Skin of body (tissue), 3 donors: ENCODE measurements at places on chromosomes 2 and 18. TPM values are rescaled to one million over a fixed set of nuclear protein-coding genes. Genes with fewer than 3 reads are reported as not detected.
A peak's percentile ranks its signal among the peaks of the same experiment; 100 is the strongest.

Gene COL4A3
- total RNA-seq, result 0.20 TPM

Gene SLC4A5
- 2.1 TPM for total RNA-seq

Gene COL3A1
- 14,030 TPM for total RNA-seq

GRCh38 chr2:143171817-143172216 is 42.6 kb downstream of the ARHGAP15 start:
- no peak for DNase-seq

GRCh38 chr2:235325151-235325550 is 168.7 kb upstream of the AGAP1 start:
- no peak for DNase-seq

DNA sequence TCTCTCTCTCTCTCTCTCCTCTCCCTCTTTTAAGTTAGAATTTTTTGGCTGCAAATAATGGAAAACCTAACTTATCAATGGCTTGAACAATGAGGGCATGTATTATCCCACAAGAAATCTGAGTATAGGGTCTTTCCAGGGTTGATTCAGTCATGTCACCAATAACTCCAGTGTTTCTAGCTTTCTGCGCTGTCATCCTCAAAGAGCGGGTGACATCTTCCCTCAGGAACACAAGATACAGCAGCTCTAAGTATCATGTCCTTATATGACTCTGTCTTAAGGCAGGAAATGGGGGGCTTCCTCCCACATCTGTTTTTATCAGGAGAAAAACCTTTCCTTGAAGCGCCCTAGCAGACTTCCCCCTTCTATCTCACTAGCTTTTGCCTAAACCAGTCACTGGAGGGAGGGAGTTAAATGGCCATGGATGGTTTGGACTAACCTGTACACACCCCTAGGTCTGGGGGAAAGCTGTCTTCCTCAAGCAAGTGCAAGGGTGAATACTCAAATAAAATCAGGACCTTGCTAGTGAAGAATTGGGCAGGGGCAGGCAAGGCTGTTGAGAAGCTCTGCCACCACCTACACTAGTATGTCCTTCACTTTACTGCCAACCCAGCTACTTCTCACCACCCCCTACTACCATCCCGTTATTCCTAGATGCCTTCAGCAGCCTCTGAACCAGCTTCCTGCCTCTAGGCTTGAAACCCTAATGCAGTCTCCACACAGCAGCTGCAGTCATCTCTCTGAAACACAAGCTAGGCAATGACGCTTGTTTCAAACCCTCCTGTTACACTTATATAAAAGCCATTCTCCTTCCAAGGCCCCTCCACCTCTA is 7.5 kb upstream of the TUBA4A start:
- no peak for DNase-seq

DNA sequence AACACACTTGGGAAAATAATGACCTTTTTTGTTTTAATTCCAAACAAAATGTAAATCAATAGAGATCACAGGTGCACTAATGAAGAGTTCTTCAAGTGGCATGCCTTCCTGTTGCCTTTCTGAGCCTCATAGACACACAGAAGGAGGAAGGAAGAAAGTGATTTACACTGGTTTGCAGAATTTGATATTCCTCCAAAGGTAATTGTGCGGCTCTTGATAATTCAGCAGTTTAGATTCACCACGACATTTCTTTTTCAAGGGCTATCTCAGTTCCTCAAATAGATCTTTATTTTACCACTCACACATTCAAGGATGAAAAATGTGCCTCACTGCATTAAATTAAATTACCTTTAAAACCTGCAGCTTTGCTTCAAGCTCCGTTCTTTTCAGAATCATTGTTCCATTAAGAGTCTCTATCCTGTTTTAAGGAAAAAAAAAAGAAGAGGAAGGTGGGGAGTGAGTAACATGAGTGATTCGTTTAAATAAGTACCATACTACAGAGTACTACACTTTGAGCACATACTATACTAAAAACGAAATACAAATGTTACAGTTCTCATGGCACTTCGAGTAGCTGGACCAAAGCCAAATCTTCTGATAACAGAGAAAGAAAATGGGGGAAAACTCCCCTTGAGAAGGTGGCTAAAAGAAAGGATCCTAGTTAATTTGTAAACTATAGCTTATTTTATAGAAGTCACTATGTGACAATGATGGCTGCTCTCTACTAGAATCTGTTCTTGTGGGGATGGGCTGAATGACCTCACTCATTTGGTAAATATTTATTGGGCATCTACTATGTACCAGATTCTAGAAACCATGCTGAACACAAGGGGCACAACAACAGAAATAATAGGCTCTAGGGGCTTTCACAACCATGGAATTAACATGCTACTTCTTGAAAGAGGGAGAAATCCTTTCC is 16.6 kb downstream of the CYTIP start:
- no peak for DNase-seq

- DNase-seq, result no peak
These were observed 83.3 kb downstream of the MALT1 start for GRCh38 chr18:58754544-58755068.

DNA sequence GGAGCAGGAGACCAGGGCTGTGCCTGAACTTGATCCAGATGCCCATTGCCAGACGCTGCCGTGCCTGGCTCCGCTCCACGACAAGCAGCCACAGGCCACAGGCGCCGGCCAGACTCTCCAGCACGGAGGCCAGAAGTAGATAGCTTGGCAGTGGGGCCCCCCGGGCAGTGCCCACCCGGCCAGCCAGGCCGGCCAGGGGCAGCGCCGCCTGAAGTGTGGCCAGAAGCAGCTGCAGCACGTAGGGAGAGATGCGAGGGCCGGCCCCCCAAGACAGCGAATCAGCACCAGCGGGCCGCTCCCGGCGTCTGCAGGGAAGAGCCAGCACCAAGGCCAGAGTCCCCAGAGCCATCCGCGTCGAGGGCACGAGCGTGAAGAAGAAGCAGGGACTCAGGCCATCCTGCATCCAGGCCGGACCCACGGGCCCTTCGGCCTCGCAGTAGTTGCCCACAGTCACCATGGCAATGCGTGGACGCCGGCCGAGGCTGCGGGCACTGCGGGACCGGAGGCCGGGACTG is 484 bp downstream of the ABCB6 start:
- DNase-seq, result peak; percentile 61

- DNase-seq, result no peak
These were observed 20.8 kb downstream of the EIF2AK3 start for GRCh38 chr2:88606371-88607030.

DNA sequence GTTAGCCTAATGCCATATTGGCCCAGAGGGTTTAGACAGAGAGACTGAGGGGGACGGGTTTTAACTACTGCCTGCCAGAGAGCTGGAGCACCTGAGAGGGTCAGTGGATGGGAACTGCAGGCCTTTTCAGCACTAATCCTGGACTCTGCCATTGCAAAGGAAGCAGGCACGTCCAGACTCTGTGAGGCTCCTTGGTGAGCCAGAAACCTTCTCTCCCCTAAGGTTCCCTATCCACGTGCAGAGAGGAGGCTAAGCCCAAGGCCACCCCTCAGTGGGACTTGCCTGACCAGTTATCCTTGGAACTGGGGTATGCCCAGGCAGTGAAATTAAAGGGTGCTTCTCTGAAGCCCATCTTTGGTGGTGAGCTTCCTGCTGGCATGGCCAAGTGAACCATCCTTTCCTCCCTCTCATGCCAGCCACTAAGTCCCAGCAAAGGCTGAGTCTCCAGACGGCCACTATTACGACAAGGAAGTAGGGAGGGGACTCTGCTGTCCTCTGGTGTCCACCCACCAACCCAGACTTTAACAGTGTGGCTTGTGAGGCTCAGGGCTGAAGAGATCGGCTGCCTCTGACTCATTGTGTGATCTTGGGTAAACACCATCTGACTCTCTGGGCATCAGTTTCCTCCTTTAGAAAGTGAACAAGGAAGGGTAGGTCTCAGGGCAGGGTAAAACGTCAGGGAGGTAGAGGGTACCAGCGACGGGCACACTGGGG is 3.9 kb upstream of the MLPH start:
- no peak for DNase-seq

GRCh38 chr2:61017556-61018317 is at the start of the genes PEX13 and PUS10:
Gene PEX13 (plus strand): TSS chr2:61017720. CDS start chr2:61017760, 40 bp downstream.
Gene PUS10 (minus strand): TSS chr2:61018255. CDS start chr2:61011890, 6,365 bp downstream.
- DNase-seq, result no peak
